ENCODE measurements at places on chromosomes 3 and 15. TPM values are rescaled to one million over a fixed set of nuclear protein-coding genes. Genes with fewer than 3 reads are reported as not detected.

Gene RTP4
- total RNA-seq, result 2.0 TPM

Gene KCNAB1
- total RNA-seq, result 0.33 TPM

Gene CPEB1
- total RNA-seq, result not detected

Gene EPHB1
- total RNA-seq, result 3.6 TPM

Gene ADGRG7
- total RNA-seq, result not detected
